ENCODE measurements at places on chromosomes 1 and 21.

DNA sequence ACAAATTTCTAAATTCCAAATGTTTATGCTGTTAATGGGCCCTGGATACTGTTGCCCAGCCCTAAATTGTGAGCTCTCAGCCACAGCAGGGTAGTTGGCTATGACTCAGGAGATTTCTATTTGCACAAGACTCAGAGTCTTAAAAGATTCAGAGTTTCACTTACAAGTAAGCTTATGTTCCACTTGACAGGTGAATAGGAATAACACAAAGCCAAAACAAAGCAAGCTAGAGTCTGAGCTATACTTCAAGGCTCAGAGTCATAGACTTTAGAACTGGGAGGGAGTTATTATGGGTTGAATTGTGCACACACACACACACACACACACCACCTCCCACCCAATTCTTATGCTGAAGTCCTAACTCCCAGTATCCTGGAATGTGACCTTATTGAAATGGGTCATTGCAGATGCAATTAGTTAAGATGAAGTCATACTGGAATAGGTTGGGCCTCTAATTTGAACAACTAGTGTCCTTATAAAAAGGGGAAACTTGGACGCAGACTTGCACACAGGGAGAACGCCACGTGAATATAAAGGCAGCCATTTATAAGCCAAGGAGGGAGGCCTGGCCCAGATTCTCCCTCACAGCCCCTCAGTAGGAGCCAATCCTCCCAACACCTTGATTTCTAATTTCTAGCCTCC is 30.2 kb downstream of the PRDX6 start:
- no peak for DNase-seq

DNA sequence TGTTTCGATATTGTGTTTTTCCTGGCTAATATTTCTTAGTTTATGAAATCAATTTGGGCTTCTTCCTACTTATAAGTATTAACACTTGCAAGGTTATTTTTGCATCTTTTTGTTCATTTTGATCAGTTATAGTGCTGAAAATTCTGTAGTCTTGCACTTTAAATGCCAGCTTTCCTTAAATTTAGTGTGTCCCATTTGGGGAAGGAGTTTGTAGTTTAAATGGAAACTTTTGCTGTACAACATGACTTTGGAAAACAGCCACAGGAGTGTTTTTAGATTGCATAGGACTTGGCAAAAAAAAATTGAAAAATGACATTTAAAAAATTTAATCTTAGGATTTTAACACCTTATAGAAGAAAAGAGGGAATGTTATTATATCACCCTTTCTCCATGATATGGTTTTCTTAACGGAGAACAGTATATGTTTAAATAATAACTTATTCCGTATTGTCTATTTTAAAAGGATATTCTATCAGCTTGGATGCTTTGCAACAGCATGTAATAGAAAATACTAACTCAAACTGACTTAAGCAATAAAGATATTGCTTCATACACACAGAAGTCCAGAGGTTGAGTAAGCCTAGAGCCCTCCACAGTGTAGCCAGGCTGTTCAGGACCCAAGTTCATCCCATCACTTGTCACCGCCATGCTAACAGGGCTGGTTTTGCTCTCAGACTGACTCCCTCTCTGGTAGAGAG is 53.8 kb downstream of the LYPLAL1 start:
- DNase-seq: no peak

- DNase-seq: no peak
These were observed 14.4 kb downstream of the ADAMTS5 start for GRCh38 chr21:26952374-26953066.

DNA sequence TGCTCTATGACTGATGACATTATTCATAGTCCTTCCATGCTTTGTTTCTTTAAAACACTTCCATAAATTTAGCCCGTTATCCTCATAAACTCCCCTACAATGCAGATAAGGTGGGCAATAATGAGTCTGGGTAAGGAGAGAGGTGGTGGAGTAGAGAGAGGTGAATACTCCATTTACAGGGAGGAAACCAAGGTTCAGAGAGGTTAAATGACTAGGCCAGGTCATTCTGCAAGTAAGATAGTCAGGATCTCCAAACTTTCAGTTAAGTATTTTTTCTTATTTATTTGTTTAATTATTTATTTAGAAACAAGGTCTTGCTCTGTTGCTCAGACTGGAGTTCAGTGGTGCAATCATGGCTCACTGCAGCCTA is 26.1 kb downstream of the PAFAH2 start:
- DNase-seq: no peak

DNA sequence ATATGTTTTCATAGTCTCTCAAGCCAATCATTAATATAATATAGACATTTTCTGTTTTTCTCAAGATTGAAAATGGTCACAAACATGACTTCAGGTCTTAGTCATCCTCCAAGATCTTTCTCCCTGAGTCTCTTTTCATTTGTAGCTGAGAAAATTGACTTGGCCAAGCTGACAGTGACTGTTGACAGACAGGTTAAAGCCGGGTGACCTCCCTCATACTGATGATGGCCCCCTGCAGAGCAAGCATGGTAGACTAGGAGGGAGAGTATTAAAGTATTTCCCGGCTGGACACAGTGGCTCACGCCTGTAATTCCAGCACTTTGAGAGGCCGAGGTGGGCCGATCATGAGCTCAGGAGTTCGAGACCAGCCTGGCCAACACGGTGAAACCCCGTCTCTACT is 6.8 kb upstream of the KIAA1614 start:
- no peak for DNase-seq

DNA sequence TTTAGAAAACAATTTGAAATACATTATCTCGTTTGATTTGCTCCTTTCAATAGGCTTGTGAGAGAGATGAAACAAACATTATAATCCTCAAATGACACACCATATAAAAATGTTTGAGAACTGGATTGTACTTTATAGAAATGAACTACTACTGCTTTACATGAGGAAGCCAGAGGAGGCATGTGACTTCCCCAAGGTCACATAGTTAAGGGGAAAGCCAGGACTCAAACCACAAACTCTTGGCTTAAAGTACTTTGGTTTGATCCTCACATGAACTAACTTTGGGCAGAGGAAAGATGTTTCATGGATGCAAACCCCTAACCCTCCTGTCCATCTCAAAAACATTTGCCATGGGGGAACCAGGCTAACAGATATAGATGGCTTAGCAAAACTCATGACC is 4.7 kb downstream of the ARHGEF11 start:
- DNase-seq: no peak

DNA sequence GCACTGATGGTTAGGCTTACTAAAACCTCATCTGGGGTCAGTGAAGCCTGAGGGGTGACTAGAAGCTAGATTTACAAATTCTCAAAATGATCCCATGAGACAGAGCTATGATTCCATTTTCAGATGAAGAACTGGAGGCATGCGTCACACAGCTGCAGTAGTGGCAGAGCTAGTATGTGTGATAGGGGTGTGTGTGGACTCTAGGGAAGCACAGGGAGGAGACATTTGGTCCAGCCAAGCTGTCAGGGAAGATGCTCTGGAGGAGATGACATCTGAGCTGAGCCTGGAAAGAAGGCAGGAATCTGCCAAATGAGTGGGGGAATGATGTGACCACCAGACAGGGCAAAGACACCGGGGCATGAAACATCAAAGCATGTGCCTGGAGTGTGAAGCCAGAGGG is 12.0 kb upstream of the KCND3 start:
- no peak for DNase-seq

DNA sequence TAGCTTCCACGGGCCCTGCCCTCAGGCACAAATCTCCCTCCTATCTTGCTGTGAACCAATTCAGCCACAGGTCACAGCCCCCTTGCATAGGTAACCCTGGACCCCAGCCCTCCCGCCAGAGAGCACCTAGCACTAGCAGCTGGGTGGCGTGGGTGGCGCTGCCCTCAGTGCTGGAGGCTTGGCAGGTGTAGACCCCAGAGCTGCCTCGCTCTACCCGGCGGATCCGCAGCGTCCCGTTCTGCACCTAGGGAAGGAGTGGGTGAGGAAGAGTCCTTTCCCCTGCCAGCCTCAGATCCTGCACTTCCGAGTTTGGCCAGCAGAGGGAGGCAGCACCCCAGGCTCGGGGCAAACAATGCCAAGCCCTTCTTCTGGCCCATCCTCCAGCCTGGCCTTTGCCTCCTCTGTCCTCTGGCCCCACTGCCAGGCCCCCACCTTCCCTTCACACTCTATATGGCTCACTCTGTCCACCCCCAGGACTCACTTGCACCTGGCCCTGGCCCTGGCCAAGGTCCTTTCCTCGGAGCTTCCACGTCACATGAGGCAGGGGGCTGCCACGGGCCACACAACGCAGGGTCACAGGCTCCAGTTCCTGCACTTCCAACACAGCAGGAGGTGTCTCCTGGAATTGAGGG is 9.0 kb downstream of the IGSF9 start:
- DNase-seq: peak; percentile 44

DNA sequence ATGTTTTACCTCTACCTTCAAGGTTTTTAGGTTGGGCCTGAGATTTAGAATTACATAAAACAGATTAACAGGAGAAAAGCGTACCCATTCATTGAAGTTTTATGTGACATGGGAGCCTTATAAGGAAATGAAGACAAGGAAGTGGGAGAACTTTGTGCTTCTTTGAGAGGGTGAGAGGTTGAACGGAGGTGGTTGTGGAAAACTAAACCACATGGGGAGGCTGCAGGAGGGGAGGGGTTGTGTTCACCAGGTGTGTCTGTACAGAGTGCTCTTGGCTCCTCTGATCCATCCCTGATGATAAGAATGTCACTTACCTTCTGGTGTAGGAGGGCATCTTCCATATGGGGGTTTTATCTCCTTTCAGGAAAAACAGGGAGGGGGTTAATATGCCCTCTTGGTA is 2.7 kb downstream of the SLX9 start:
- no peak for DNase-seq

- DNase-seq: peak; percentile 21
These were observed 201.0 kb upstream of the CAMK1G start for GRCh38 chr1:209382231-209383100.

- DNase-seq: no peak
These were observed 60.8 kb upstream of the RNF11 start for GRCh38 chr1:51175278-51175677.

- DNase-seq: no peak
These were observed 10.6 kb upstream of the NADK start for GRCh38 chr1:1788646-1789431.

DNA sequence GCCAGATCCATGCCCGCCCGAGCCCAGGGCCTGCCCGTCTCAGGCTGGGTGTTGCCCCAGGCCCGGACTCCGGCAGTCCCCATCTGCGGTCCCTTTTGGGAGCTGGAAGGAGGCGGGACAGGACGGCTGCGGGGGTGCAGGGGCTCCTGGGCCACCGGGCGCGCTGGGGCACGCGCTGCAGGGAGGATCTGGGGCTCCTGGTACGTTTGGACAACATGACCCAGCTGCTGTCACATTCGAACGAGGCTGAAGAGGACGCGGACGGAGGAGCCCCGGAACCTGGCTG is 6.6 kb upstream of the CALML6 start:
- no peak for DNase-seq

GRCh38 chr1:237671262-237671661 is 219.5 kb downstream of the ZP4 start:
- no peak for DNase-seq

DNA sequence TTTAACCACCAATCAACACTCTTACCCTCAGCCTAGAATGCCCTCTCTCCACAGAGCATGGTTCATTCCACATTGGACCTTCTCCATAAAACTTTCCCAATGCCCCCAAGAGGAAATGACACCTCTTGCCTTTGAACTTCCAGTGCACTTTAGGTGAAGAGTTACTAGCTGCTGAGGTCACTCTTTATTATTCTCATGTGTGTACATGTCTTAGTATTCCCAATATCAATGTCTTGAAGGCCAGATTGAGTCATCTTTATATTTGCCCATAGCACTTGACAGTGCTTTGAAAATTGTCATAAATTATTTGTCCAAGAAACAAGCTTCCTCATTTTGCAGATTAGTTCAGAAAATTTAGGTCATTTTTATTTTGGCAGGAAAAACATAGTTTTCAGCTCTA is 8.1 kb upstream of the DNASE2B start:
- no peak for DNase-seq

- DNase-seq: no peak
These were observed 31.8 kb downstream of the CD2 start for GRCh38 chr1:116786049-116786448.

DNA sequence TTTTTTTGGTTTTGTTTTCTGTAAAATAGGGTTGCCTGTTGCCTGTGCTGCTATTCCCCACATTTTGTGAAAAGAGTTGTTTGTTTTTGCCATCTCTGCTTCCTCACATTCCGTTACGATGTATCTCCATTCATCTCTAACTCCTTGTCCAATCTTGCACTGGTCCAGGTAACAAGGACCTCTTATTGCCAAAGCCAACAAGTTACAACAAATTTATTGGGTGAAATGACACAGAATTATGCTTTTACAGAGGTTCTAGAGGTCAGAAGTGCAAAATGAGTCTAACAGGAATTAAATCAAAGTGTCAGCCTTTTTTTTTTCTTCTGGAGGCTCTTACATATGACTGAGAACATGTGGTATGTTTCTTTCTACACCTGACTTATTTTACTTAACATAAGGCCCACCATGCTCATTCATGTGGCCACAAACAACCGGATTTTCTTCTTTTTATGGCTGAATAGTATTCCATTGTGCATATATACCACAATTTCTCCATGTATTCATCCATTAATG is 787.9 kb upstream of the B3GALT2 start:
- DNase-seq: no peak

DNA sequence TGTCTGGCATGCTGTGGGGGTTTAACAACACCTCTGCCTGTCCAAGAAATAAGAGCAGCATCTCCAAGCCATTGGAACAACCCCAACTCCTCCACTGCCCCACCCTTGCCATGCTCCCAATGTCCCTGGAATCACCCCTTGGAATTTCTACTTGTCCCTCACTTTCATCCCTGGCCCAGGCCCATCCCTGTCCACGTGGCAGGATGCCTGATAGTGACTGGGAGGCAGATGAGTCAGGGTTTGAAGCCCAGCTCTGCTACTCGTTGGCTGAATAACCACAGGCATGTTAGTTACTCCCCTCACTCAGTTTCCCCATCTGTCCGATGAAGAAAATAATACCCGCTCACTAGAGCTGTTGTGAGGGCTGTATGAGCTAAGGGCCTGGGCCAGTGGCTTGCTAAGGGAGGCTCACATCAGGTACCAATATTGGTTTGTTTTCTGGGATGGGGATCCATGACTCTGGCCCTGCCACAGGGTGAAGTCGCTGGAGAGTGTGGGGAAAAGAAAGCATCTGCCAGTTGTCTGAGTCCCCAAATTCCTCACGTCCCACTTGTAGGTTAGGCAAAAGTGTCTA is 99.4 kb upstream of the TLR5 start:
- no peak for DNase-seq

- DNase-seq: no peak
These were observed 7.9 kb upstream of the AMPD1 start for GRCh38 chr1:114703242-114703641.

GRCh38 chr1:183466781-183467180 is 5.5 kb upstream of the SMG7 start:
- DNase-seq: no peak

GRCh38 chr1:61082311-61083012 is at the start of gene NFIA:
Gene NFIA, plus strand, starts transcription at chr1:61082561.
- peak; percentile 45 for DNase-seq

DNA sequence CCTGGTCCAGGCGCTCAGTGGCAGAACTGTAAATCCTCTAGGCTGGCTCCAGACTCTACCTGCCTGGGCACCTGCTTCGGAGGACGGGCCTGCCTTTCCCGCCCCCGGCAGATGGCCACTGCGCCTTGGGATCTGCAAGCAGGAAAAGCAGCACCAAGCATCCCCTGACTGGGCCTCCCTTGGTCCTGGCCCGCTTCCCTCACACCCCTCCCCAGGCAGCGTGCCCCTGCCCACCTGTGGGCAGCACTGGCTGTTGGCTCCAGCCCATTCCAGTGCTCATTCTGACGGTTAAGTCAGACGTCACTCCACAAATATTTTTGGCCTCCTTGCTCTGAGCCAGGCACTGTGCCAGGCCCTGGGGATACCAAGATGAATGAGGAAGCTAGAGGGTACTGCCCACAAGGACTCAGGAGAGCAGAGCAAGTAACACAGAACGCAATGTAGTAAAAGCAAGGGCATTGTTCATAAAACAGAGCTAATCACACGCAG is 22.0 kb upstream of the BLACAT1 start:
- DNase-seq: peak; percentile 77

Data from NCI-H1092 treated with DMSO at 0.1 percent for 48 hours (cell line).